ENCODE measurements at places on chromosomes 5 and 9.

GRCh38 chr9:87610200-87611155 is 112.8 kb downstream of the DAPK1 start:
- DNase-seq: no peak

- DNase-seq: no peak
Observed at GRCh38 chr5:31763424-31763823, 124.5 kb downstream of the PDZD2 start.

DNA sequence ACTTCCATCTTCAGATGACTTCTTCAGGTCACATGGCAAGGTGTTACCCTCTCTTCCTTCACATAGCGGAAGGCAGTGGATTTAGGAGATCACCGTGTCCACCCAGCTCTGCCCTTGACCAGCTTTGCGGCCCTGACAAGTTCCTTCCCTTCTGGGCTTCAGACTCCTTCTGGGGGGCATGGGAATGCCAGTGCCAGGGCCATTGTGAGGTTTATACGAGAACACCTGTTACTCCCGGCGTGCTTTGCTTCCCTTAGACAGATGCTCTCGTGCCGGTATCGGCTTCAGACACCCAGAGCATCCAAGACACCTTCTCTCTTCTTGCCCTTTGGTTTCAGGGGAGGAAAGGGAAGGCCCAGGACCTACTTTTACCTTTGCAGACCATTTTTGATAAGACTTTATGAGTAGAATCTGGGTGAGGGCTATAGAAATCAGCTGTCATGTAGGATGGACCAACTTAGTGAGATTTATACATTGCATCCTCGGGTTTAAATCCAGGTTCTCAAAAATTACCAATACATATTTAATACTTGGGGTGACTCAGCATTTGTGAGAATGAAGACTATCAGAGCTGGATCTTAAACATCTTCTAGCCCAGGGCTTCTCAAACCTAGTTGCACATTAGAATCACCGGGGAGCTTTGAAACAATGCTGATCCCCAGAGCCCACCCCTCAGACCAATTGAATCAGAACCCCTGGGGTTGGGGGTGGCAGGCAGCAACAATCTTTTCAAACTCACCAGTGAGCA is 138.2 kb downstream of the MVB12B start:
- DNase-seq: no peak

GRCh38 chr5:153613144-153613543 is 122.7 kb downstream of the GRIA1 start:
- no peak for DNase-seq

GRCh38 chr5:110094548-110094947 is 404.8 kb downstream of the MAN2A1 start:
- DNase-seq: no peak

GRCh38 chr9:12697719-12698118 is 4.5 kb downstream of the TYRP1 start:
- no peak for DNase-seq

- no peak for DNase-seq
Observed at GRCh38 chr9:110244616-110245015, 11.7 kb downstream of the TXN start.

GRCh38 chr9:3842839-3843238 is 317.0 kb upstream of the RFX3 start:
- no peak for DNase-seq

DNA sequence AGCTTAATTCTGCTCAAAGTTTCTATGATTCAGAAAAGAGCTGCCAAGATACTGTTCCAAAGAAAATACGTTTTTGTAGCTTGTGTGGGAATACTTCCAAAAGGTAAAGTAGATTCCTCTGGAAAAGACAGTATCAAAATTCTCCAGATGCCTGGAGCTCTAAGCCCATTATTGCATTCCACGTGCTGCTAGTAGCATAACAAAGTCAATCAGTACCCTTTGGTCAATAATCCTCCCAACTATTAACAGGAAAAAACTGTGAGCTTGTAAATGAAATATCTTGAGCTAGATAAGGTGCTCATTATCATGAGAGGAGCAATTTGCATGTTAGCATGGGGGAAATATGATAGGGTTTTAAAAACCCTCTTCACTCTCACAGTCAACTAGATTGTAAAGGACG is 229.5 kb upstream of the TYRP1 start:
- no peak for DNase-seq

DNA sequence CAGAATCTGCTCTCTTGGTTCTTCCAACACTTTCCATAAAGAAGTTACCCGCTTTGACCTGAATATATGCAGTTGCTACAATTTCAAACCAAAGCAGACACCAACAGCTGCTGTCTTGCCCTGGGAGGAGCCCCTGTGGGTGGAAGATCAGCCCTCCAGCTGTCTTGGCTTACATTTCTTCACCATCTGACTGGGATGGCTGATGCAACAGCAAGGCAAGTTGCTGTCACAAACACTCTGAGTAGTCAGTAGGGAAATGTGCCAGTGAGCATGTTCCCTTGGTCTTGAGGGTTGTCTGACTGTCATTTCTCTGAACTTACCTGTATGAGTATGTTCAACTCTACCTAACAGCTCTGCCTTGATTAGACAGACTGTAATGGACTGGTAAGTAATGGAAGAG is 152.9 kb downstream of the SGCD start:
- DNase-seq: no peak

DNA sequence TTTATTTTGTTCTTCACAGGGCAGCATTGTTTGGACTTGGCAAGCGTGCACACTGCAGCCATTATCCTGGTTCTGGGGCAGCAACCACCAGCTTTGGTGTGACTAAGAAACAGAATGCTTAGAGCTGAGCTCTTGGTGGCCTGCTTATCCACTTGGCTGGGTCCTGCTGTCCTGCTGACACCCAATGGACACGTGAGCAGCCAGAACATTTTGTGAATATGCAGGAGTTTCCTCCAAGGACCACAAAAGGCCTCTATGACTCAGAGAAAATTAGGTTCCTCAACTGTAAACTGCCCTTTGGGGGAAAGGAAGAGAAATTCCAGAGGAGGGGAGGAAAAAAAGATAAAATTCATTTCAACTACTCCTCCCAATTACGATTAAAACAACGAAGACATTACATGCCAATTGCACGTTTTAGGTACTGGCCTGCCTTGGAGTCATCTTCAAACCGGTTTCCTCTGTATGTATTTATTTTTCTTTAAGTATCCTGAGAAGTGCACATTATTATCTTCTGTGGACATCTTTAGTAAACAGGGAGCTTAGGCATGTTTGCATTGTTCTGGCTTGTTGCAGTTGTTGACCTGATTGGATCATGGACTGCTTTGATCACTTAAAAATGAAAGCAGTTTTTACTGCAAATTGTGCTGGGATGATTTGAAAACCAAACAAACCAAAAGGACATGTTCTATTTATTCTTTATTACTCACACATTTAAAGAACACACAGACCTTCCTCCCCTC is 82.3 kb upstream of the TLE4 start:
- DNase-seq: no peak

DNA sequence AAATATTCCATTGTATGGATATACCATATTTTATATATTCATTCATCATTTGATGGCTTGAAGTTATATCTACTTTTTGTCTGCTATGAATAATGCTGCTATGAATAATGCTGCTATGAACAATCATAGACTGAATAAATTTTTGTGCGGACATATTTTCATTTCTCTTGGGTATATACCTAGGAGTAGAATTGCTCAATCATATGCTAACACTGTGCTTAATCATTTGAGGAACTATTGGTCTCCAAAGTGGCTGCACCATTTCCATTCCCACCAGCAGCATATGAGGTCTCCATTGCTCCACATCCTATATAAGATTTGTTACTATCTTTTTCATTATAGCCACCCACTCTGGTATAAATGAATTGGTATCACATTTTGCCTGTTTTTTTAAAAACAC is 18.3 kb upstream of the TEK start:
- no peak for DNase-seq

DNA sequence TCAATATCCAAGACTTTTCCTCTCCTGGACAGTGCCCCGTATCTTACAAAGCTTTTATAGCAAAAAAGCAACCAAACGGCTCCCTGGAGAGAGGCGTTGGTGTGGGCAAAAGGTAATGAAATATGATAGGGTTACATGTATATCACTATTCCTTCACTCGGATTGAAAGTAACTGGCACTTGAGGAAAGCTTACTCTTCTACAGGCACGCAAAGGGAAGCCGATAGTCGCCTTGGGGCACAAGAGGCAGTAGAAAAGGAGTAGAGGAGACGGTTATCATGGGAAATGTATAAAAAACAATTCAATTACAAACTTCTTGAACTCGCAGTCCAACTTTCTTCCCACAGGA is 1.1 kb downstream of the DIAPH1 start:
- DNase-seq: no peak

DNA sequence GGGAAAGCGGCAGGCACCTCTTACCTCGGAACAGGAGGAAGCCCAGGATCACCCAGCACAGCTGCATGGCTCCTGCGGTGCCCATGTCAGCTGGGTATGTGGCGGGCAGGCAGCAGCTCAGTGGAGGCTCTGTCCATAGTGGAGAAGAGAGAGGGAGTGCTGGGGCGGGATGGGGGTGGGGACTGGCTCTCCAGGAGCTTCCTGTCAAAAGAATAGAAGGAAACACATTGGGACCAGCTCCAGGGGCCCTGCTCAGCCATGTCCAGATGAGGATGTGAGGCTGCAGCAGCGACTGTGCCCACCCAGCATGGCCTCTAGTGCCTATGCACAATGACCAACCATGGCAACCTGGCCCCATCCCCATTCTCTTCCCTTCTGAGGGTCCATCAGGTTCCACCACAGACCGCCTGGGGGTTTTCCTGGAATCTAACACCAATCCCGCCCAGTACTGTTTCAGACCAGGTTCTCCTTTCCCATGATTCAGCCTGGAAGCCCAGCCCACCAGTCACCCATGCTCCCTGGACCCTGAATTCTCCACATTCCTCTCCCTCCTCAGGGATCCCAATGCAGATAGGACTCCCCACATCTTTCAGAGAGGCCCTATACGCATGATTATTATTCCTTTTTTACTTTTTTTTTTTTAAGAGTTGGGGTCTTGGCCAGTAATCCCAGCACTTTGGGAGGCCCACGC is at the start of gene ECSCR:
Gene ECSCR (minus strand): TSS at position 158 of the 691 bp plus-strand sequence. CDS start 73 bp downstream, at position 85.
- no peak for DNase-seq

- DNase-seq: no peak
Observed at GRCh38 chr5:107408564-107408963, 262.2 kb downstream of the EFNA5 start.

DNA sequence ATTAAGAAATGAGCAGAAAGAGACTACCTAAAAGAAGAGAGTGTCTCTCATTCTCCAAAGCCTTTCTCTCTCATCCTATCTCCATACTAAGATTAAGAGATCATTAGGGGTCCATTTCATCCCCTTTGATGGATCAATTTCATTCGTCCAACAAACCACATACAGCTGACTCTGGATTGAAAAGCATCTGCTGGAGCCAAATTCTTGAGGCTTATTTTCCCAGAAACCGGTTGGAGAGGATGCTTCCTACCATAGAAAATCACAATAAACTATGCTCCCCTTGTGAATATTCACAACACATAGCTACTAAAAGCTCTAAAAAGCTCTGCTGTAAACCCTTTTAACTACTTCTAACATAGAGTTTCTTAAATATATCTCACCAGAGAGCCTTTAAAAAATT is 755.0 kb upstream of the ZNF608 start:
- DNase-seq: no peak

GRCh38 chr9:10045598-10045997 is 567.2 kb downstream of the PTPRD start:
- no peak for DNase-seq

- no peak for DNase-seq
Observed at GRCh38 chr9:115250621-115251032, 132.7 kb upstream of the TNC start.

- no peak for DNase-seq
Observed at GRCh38 chr9:90107726-90108655, 503.2 kb downstream of the GADD45G start.

DNA sequence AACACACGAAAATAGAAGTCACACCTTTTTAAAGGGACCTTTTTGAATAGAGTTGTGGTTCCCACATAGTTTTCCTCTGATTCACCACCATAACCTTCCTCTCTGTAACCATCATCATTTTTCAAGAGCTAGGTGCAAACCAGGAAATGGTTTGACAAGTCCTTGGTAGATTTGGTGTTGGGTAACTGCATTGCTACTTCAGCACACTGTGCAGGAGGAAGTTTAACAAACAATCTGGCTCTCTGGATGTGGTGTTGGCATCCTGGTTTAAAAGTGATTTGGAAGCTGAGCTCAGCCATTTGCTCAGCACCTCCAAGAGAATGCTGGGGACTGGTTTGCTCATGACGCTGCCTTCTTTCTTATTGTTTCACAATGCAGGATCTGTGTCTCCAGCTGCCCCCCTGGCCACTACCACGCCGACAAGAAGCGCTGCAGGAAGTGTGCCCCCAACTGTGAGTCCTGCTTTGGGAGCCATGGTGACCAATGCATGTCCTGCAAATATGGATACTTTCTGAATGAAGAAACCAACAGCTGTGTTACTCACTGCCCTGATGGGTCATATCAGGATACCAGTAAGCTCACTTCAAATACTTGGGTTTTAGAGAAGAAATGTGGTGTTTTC is 213.1 kb downstream of the RFK start:
- DNase-seq: no peak

DNA sequence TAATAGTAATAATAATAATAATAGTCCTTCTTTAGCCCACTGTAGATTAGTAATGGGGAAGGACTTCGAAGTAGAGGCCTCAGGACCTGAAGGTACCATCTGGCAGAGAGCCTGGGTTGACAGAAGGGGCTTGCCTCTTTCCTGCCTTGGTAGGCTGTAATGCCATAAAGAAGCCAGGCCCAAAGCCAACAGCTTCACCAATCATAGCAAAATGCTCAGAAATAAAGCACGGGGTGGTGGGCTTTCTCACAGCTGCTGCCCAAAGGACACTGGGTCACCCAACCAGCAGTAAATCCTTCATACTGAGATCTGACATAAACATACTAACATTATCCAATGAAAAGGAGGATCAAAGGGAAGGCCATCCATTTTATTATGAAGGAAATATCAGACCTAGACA is 70.7 kb downstream of the SUSD1 start:
- no peak for DNase-seq

- no peak for DNase-seq
Observed at GRCh38 chr9:94018628-94019027, 63.5 kb upstream of the BARX1 start.

- no peak for DNase-seq
Observed at GRCh38 chr5:26763215-26763614, 275.2 kb downstream of the CDH9 start.

- DNase-seq: no peak
Observed at GRCh38 chr9:95363051-95363841, 45.7 kb upstream of the FANCC start.

DNA sequence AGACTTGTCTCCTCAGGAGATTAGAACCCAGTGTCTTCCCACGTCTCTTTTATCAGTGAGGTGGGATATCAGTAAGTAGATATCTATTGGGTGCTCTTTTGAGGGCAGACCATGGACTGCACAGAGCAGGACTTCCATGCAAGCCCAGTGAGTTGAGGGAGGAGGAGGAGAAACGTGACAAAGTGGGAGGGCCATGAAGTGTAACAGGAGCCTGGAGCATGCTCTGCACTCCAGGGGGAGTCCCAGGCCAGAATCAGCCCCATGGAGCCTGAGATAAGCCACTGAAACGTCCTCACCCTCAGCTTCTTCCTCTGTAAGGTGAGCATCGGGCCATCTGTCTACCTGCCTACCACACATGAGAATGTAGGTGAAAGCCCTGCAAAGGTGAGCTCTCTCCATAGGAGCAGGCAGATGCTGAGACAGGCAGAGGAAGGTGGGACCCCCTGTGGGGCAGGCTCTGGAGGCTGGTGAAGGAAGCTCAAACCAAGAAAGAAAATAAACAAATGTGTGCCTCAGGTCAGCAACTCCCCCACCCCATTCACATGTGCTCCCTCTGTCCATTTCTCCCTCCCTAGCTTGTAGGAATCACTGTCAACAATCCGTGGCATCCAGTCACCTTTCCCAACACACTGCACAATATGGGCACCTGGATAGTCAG is 87.4 kb downstream of the NRG2 start:
- no peak for DNase-seq

GRCh38 chr5:43017428-43017815 is 22.7 kb downstream of the ANXA2R start:
- DNase-seq: no peak

All from esophagus squamous epithelium (tissue), 5 donors.